Mammary epithelial cell (primary cell): ENCODE measurements at places on chromosomes 11 and 22. TPM values are rescaled to one million over a fixed set of nuclear protein-coding genes. Genes with fewer than 3 reads are reported as not detected.

PIWIL4 gene
- total RNA-seq: 0.33 TPM

KCNQ1 gene
- total RNA-seq: 0.83 TPM

CARD18 gene
- 3.5 TPM for total RNA-seq

OOSP4A gene
- not detected in 2 replicates for total RNA-seq
